ENCODE measurements at places on chromosomes 13 and 19.

GRCh38 chr13:20993661-20994440 lies 67.5 kb downstream of the LATS2 start:
- no peak for DNase-seq

DNA sequence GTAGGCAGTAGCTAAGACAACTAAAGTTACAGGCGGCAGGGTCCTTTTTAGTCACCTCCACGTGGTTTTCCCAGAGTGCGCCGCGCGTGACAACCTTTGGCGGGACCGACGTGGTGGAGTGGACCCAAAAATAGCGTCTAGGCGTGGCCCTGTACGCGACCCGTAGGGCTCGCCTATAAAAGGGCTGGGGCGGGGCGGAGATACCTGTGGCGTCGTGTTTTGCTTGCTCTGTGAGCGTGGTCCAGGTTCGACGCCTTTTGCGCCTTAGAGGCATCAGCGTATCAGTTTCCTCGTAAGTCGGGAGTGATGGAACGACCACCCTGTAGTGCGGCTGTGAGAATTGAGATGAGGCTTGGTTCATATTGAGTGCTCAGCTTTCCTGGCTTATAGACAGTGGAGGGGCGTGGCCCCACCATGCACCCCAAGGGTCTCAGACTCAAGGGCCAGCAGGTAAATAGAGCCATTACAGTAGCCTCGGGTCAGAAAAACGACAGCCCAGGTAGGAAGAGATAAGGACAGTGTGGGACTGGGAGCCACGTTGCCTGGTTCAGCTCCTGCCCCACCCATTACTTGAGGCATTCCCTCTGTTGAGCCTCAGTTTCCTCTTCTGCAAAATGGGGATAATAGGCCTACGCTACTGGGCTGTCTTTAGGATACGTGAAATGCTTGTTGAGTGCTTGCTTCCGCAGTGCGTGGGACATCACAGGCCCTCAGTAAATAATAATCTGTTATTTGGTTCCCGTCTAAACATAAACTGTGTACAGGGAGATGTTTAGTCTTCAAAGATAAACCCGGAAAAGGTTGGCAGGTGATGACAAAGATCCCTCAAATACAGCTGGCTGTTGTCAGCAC lies 693 bp upstream of the TMED1 start:
- peak; percentile 91 for DNase-seq

DNA sequence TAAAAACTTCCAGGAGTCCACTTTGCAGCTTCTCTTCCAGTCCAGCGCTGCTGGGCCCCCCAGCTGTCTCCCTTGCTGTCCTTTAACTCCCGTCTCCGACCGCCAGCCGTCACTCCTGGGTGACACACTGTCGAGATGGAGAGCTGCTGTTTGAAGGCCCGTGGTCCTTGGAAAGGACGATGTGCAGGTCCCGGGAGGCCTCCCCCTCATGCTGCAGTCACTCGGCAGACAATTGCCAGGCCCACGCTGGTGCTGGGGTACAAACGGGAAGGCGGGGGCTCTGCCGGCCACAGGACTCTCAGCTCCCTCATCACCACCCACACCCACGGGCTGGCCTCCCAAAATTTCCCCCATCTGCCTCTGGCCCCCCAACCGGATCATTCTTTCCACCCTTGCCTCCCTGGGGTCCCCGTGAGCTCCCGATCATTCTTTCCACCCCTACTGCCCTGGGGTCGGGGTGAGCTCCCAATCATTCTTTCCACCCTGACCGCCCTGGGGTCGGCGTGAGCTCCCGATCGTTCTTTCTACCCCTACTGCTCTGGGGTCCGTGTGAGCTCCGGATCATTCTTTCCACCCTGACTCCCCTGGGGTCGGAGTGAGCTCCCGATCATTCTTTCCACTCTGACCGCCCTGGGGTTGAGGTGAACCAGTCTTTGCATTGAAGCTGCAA lies 16.0 kb upstream of the ZNF554 start:
- DNase-seq, result no peak

DNA sequence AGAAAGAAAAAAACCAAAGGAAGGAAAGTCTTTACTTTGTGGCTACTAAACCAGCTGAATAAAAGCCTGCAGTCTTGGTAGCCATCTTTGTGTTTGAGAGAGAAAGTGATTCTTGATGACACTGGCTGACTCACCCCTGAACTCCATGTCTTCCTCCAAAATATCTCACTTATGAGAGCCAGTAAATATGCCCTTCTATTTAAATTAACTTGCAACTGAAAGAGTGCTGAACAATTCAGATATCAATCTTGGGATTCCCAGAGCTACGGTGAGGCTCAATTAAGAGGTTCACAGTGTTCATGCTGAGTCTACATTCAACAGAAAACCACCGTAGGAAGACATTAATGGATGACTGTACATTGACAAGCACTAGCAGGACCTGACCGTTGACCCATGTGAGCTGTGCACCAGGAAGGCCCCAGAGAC lies 57.9 kb downstream of the KCTD12 start:
- no peak for DNase-seq

DNA sequence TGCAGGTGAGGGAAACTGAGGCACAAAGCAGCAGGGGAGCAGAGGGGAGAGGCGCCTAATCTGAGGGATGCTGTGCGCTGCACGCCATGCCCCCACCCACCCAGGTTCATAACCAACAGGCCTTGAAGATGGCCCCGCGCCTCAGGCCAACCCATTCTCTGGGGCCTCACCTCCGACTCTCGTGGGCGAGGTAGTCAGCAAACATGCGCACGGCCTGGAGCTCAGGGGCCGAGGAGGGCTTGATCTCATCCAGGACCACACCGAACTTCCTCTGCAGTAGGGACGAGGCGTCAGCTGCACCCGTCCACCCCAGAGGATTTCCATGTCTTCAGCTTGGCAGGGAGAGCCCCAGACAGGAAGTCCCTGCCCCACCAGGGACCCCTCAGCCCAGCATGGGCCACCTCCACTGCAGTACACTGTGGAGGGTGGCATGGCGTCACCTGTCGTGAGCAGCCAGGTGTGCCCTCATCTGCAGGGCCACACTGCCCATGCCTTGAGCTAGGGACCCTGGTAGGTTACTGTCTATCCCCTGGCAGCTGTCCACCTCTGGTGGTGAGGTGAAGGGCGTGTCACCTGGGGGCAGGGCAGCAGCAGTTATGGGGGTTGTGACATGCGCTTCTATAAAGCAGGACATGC lies 8.3 kb downstream of the COPE start:
- no peak for DNase-seq

GRCh38 chr19:48403606-48404005 lies 10.1 kb downstream of the GRIN2D start:
- peak; percentile 86 for DNase-seq

- DNase-seq, result peak; percentile 59
Measured at GRCh38 chr19:6481541-6482342, at the start of gene DENND1C. Gene DENND1C, minus strand, starts transcription at chr19:6481787. Its CDS starts 92 bp downstream, at chr19:6481695.

Measured in SK-MEL-5 (cell line).